ENCODE measurements at places on chromosomes 3 and 15. TPM values are rescaled to one million over a fixed set of nuclear protein-coding genes. Genes with fewer than 3 reads are reported as not detected.

Gene BMF
- total RNA-seq, result 19.8 TPM

- DNase-seq, result no peak
Observed at GRCh38 chr3:151750181-151750580, 16.5 kb downstream of the AADACL2 start.

DNA sequence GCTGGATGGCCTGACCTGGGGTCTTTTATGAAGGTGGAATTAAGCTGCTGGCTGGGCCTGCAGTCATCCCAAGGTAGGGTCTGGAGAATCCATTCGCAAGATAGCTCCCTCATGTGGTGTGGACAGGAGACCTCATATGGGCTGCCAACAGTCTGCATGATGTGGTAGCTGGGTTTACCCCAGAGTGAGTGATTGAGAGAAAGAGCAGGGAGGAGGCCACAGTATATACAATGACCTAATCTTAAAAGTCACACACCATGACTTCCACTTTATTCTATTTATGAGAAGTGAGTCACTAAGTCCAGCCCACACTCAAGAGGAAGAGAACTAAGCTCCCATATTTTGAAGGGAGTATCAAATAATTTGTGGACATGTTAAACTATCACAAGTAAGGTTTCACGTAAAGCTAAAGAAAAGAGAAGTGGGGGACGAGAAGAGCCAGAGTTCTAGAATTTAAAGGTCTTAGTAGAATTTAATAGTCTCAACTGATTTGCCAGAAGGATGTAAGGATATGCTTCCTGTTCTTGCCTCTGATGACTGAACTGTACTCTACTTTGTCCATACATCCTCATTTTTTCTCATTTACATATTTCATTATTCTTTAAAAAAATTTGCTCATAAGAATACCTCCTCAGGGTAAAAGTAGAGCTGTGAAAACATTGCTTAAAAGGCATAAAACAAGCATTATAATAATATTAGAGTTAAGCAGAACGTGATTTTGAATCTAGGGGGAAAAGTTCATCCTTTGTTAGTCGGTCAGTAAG is 184.4 kb downstream of the PEX5L start:
- DNase-seq, result no peak

Gene DISP2
- total RNA-seq, result 0.31 TPM

Gene LDHAL6B
- total RNA-seq, result not detected

DNA sequence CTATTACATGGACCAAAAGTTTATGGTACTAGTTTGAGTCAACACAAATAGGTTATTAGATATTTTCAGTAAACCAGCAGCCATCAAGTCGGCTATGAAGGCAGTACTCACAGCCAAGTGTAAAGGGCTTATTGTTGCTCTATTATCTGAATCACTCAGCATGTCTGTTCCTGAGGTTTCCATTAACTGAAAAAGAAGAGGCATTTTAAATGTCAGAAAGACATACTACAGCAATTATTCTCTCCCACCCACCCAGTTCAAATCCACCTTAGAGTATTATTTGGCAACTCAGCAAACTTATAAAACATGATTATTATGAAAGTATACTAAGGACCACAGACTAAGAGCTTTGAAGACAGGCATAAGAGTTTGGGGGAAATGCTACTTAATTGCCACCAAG is 93.1 kb downstream of the BTD start:
- DNase-seq, result no peak

GRCh38 chr15:47998619-47999019 is 122.2 kb upstream of the SLC24A5 start:
- DNase-seq, result no peak

GRCh38 chr3:20105513-20106280 is 65.5 kb downstream of the KAT2B start:
- DNase-seq, result no peak

Gene SOX2
- total RNA-seq, result not detected

Measured in naive thymus-derived CD8-positive, alpha-beta T cell (primary cell).